ENCODE measurements at places on chromosomes 6 and 20.

- no peak for DNase-seq
These were observed 43.7 kb downstream of the GRM4 start for GRCh38 chr6:34102099-34102656.

GRCh38 chr6:131197716-131198115 is 62.4 kb downstream of the AKAP7 start:
- no peak for DNase-seq

DNA sequence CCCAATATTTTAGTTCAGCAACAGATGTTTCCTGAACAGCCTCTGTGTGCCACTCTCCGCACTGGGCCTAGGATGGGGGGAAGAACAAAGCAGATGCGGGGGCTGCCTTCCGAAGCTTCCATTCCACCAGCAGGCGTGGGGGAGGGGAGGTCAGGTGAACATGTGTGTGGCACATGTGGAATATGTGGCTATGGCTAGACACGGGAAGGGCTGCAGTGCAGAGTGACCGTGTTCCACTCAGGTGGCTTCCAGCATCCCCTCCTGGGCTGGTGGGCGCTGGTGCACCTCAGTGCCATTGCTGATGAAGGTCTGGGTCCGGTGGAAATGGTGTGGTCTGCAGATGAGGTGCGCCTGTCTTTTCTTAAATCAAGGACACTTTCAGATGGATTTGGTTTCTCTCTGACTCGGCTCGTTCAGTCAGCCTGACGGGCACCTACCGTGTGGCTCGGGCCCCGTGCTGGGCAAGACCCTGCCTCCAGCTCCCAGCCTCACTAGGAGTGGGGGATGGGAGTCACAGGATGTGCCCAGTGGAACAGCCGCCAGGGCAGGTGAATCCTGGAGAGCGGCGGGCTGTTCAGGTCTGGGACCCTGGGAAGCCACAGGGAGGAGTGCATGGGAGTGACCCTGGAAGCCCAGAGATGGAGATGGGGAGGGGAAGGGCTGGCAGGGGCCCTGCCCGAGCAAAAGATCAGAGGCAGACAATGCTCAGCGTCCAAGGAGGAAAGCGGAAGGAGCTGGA is 111.0 kb downstream of the SYCP2 start:
- DNase-seq, result no peak

DNA sequence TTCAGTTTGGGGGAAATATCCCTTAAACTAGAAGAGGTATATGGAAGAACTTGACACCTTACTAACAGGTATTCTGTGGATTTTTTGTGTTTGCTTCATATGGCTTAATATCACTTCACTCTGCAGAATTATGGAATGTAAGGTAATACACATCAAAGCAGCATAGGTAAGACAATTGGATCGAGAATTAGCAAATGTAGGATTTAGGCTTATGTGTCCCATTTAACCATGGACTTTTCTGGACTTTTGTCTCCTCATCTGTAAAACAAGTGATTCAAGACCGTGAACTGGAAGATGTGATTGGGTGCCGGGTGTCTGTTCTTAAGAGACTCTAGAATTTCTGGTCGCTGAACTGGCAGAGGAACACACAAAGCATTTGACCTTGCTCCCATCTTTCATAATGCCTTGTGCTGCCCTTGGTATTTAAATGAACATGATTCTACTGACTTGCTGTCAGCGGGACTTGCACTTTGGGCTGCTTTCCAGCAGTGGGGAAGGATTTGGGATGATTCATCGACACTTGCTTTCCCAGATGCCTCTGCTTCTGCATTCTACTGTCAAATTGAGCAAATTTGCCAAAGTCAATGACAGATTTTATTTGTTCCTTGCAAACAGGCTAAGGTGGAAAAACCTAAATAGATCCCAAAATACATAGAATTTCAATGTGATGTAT is 199.8 kb downstream of the PLCB1 start:
- DNase-seq, result no peak

GRCh38 chr6:10421921-10422736 is 7.3 kb upstream of the TFAP2A start:
- DNase-seq, result no peak

- no peak for DNase-seq
These were observed 138.5 kb downstream of the ZDHHC14 start for GRCh38 chr6:157519255-157520116.

- no peak for DNase-seq
These were observed 124.3 kb downstream of the SCML4 start for GRCh38 chr6:107699697-107700325.

- DNase-seq, result no peak
These were observed 393.0 kb downstream of the CDKAL1 start for GRCh38 chr6:20927130-20927860.

DNA sequence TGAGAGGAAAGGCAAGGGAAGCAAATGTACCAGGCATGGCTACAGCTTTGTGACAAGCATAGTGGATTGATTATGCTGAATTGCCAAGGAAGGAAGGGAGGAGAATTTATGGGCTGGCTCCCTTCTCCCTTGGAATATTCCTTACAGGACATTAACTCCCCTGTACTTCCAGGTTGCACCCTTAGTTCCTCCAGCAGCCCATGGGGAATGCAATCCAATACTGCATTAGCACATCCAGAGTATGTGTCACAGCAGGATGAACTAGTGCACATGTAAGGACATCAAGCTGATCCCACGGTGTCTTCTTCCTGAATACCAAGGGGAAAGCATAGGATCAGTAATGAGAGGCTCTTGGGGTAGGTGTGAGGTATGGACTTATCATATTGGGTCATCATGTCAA is 390.7 kb upstream of the POU3F2 start:
- DNase-seq, result no peak

- no peak for DNase-seq
These were observed 86.5 kb upstream of the MYL9 start for GRCh38 chr20:36454698-36455427.

GRCh38 chr20:35739294-35740163 is 2.5 kb downstream of the RBM39 start:
- no peak for DNase-seq

- peak; percentile 56 for DNase-seq
These were observed 24.2 kb upstream of the TMX4 start for GRCh38 chr20:8043687-8044282.

- no peak for DNase-seq
These were observed 46.2 kb downstream of the SLC22A1 start for GRCh38 chr6:160167604-160168399.

- no peak for DNase-seq
These were observed 29.1 kb upstream of the SGK1 start for GRCh38 chr6:134346932-134347545.

DNA sequence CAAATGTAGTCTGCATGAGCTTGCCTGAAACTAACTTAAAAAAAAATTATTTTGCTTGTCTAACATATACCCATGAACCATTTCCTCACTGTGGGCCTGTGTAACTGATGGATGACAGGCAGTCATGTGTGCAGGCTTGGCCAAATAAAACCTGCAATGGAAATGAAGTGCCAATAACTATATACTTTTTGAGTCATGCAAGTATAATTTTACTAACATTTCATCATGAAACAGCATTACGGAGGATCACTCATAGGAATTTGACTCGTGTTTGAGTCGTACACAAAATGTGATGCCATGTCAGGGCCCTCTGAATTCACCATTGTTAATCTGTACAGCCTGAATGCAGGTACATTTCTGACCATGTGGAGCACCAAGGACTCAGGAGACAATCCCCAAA is 46.6 kb downstream of the HDDC2 start:
- no peak for DNase-seq

DNA sequence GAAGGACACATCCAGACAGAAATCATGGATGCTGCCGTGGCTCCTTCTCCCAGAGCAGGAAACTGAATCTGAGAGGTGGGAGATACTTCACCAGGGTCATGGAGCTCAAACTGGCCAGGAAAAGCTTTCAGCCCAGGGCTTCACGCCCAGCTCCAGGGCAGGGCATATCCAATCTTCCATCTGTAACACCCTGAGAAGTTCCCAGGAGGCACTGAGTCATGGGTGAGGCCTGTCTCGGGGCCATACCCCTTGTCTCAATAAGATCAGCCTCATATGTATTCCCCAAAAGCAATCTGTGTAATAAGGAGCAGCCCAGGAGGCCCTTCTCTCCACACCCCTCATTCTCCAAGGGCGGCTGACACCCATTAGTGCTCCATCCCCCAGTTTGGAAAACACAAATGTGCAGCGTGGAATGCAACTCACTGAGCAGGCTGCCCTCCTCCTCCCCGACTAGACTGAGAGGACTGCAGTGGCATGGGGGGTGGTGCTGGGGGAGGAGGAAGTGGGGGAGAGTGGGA is 439.3 kb upstream of the SULF2 start:
- no peak for DNase-seq

GRCh38 chr6:35719404-35719829 is 17.4 kb upstream of the ARMC12 start:
- peak; percentile 44 for DNase-seq

DNA sequence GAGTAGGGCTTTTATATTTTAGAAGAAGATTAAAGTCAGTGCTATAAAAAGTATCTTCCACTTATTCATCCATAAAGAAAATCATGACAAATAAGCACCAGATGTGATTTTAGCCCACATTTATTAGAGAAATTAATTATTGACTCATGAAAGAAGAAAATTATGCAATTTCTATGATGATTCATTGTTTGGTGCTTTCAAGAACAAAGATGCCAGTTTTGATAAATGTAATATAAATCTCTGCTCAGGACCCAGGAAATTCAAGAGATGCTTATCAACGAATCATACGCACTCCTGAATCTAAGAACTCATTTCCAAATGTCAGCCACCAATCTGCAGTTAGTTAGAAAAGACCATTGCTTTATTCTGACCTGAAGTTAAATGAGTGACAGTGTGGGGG is 211.4 kb downstream of the ARHGAP18 start:
- DNase-seq, result no peak
